CD8-positive, alpha-beta memory T cell (primary cell): ENCODE measurements at places on chromosomes 11 and 22. TPM values are rescaled to one million over a fixed set of nuclear protein-coding genes. Genes with fewer than 3 reads are reported as not detected.
A peak's percentile ranks its signal among the peaks of the same experiment; 100 is the strongest.

DNA sequence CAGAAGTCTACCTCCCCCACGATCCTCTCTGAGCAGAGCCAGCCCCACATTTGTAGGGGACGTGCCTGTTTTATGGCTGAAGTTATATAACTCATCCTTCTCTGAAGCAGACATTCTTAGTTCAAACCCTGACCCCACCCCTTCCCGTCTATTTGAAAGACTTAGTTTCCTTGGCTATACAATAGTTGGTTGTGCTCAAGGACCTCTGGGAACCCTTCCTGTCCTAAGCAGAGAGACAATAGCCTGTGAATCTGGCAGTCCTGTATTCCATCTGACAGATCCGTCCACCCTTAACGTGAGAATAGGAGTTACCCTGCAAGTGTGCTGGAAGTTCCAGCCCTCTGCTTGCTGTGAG lies 75.2 kb downstream of the MN1 start:
- peak overlapping the region; percentile 57 for H3K27ac ChIP-seq
- no peaks in the 10 kb centered on the region for H3K27me3 ChIP-seq
- no peaks in the 10 kb centered on the region for H3K4me1 ChIP-seq
- no peak for DNase-seq
- no peaks in the 10 kb centered on the region for H3K36me3 ChIP-seq

DNA sequence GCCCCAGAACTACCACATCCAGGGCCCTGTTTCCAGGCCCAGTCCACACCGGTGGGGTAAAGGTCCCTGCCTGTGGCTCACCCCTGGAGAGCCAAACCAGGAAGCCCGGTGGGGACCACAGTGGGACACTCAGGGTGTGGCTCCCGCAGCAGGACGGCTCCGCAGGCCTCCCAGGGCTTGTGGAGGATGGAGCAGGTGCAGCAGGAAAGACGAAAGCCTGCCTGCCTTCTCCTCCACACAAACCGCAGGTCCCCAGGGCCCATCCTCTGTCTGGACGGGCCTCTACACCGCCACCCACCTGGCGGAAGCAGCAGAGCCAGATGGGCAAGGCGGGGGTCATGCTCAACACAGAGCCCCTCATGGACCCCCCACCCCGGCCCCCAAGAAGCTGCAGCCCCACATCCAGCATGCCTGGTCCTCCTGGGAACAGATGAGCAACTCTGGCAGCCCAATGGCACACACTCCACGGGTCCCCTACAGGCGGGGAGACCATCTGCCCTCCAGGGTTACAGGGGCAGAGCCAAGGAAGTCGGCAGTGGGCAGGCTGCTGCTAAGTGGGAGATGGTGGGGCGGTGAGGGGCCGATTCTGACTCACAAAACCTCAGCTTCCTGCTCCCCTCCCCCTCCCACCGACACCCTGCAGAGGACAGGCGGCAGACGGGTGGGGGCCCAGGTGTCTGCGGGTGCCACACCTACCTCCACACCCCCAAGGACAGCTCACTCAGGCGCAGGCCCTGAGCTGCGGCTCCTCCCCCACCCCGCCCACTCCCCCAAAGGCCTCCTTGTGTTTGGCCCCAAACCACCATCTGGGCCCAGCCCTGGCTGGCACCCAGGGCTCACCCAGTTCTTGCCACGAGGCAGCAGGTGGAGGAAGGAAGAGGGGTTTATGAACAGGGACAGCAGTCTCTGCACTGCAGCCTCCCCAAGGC lies 5.2 kb downstream of the SBF1 start:
- H3K4me1 ChIP-seq: peaks cover 59% of the 10 kb centered on the region
- no peaks in the 10 kb centered on the region for H3K27me3 ChIP-seq
- peak overlapping the region; percentile 63 for H3K4me3 ChIP-seq
- H3K36me3 ChIP-seq: peaks cover 28% of the 10 kb centered on the region
- peak overlapping the region; percentile 51 for H3K27ac ChIP-seq
- peak; percentile 97 for DNase-seq

- no peaks in the 10 kb centered on the region for H3K4me1 ChIP-seq
- H3K4me3 ChIP-seq: no peak overlapping the region
- DNase-seq: no peak
- H3K27ac ChIP-seq: no peak overlapping the region
- no peaks in the 10 kb centered on the region for H3K36me3 ChIP-seq
Measured at GRCh38 chr11:9193316-9193715, 71.8 kb downstream of the DENND5A start.

Gene OR8G5
- not detected for total RNA-seq

Gene VSTM5
- total RNA-seq: not detected
